ENCODE measurements at places on chromosomes 11 and 22.

GRCh38 chr11:96279018-96279895 lies 63.7 kb downstream of the MAML2 start:
- no peak for DNase-seq

- peak; percentile 3 for DNase-seq
These were observed 1.4 kb downstream of the ANO5 start for GRCh38 chr11:22194306-22194705.

DNA sequence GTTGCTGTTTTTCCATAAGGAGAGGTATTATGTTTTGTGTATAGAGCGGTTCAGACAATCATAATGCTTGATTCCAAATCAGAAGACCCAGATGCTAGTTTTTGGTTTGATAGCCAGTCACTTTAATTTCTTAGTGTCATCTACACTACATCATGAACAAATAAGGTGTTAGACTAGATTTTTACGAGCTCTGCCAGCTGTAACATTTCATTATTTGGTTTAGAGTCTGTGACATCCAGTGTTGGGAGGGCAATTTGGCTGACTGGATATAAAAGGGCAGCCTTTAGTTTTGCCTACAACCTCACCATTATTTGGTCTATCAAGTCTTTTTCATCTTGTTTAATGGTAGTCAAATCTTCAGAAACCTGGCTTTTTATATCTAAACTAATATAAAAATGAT lies 30.2 kb upstream of the FBXO3 start:
- DNase-seq, result peak; percentile 59

- no peak for DNase-seq
These were observed 26.7 kb upstream of the RASL10A start for GRCh38 chr22:29342177-29342576.
